ENCODE measurements at places on chromosomes 11 and 22.

- no peak for DNase-seq
Observed at GRCh38 chr11:45850446-45850845, 3.2 kb downstream of the CRY2 start.

GRCh38 chr11:60948250-60948649, 3.7 kb downstream of the SLC15A3 start:
- no peak for DNase-seq

- no peak for DNase-seq
Observed at GRCh38 chr11:62832336-62833234, at the start of gene TEX54. Gene TEX54 (minus strand): TSS chr11:62832841.

DNA sequence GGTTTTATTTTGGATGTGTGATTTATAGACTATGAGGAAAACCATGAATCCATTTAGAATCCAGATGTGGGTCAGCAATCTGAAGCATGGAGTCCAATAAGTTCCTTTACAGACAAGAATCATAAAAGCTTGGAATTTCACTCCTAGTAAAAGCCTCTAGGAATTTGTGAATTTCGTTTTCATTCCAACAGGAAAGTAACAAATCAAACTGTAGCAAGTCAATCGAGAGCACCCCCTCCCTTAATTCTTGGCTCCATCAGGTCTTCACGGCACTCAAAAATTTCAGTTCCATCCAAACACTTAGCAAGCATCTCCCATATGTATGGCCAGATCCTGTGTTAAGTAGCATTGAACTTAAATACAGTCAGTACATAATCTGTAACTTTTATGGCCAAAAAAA, 143.6 kb upstream of the POU2AF2 start:
- DNase-seq = no peak

DNA sequence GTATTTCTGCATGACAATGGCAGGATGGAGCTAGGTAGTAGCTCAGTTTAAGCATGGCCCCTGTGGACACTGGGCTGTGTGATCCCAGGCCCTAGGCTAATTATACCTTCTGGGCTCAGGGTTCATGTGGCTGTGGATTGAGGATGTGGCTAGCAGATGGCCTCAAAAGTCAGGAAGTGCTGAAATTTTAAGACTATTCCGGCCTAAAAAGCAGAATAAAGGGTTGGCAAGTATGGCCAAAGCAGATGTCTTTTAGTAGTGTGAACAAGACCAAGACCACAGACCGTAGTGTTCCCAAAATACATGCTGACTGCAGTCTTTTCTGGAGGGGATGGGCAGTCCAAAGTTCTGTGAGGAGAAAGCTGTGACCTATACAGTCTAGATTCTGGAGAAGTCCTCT, 115.7 kb upstream of the RAG2 start:
- no peak for DNase-seq

- no peak for DNase-seq
Observed at GRCh38 chr11:78392854-78393253, 24.8 kb downstream of the GAB2 start.

- no peak for DNase-seq
Observed at GRCh38 chr22:45478108-45478771, 24.4 kb upstream of the FBLN1 start.

DNA sequence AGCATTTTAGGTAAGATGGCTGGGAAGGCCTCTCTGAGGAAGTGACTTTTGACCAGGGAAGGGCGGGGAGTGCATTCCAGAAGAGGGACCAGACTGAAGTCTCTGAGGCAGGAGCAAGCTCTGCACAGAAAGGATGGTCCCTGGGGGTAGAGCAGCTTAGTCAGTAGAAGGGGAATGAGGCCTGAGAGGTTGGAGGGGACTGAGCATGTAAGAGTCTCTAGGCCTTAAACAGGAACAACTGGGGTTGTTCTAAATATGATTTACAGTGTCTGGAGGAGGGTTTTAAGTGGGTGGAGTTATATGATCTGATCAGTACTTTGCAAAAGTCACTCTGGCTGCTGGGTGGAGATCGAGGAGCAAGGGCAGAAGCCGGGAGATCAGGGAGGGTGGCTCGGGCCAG, 31.7 kb upstream of the TEF start:
- no peak for DNase-seq

GRCh38 chr22:24076091-24076867, 65.2 kb downstream of the CABIN1 start:
- no peak for DNase-seq

- DNase-seq = no peak
Observed at GRCh38 chr22:32708830-32709229, 92.7 kb upstream of the TIMP3 start.
